ENCODE measurements at places on chromosomes 3 and 15.
A peak's percentile ranks its signal among the peaks of the same experiment; 100 is the strongest.

DNA sequence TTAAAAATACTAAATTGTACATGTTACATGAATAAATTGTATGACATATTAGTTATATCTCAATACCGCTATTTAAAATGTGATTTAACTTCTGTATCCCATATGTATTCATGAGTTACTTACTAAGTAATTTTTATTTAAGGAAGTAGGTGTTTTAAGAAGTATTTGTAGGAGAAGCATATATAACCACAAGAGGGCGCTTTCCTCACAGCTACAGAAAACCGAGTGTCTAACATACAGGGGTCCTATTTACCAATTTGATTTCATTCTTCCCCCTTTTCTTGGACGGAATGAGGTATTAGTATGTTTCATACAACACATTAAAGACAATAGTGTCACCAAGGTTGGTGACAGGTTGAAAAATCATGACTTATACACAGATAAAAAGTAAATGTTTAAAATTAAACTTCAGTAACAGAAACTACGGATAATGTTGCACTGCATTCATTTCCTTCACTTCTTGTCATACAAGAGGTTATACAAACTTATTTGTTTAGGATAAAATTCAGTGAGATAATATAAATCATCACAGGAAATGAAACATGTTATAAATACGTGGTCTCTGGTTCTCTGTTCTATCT, 253.6 kb downstream of the MAGI1 start:
- DNase-seq, result peak; percentile 5

- DNase-seq, result no peak
Measured at GRCh38 chr15:91864664-91865063, 11.2 kb downstream of the SLCO3A1 start.

GRCh38 chr3:64088408-64089205, 65.3 kb upstream of the PSMD6 start:
- no peak for DNase-seq

- no peak for DNase-seq
Measured at GRCh38 chr3:19190602-19191001, 42.3 kb downstream of the KCNH8 start.

- DNase-seq, result no peak
Measured at GRCh38 chr3:16402451-16402850, 111.0 kb downstream of the RFTN1 start.

GRCh38 chr3:160758929-160759577, 3.0 kb downstream of the PPM1L start:
- no peak for DNase-seq

DNA sequence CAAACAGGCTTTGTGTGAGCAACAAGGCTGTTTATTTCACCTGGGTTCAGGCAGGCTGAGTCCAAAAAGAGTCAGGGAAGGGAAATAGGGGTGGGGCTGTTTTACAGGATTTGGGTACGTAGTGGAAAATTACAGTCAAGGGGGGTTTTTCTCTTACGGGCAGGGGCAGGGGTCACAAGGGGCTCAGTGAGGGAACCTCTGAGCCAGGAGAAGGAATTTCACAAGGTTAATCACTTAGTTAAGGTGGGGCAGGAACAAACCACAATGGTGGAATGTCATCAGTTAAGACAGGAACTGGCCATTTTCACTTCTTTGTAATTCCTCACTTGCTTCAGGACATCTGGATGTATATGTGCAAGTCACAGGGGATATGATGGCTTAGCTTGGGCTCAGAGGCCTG, 1592.8 kb upstream of the GBE1 start:
- no peak for DNase-seq

- no peak for DNase-seq
Measured at GRCh38 chr15:98942431-98942830, 65.2 kb downstream of the PGPEP1L start.

GRCh38 chr15:99931703-99932603, 198.7 kb upstream of the LYSMD4 start:
- DNase-seq, result no peak

DNA sequence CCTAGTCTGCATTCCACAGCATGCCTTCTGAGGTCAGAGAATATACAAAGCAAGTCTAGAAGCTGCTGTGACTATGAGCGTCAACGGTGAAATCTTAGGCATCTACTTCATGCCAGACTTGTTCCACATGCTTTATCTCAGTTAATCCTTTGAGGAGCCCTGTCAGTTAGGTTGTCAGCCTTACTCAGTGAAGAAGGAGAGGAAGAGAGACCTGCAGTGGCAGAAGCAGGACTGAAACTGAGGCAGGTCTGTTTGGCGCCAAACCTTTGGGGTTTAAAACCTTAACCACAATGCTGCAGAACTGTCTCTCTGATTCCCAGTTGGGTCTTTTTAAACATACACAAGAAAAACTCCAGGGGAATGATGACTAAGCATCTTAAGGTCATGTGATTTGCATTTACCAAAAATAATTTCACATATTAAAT, 139.0 kb upstream of the LIPC start:
- no peak for DNase-seq

DNA sequence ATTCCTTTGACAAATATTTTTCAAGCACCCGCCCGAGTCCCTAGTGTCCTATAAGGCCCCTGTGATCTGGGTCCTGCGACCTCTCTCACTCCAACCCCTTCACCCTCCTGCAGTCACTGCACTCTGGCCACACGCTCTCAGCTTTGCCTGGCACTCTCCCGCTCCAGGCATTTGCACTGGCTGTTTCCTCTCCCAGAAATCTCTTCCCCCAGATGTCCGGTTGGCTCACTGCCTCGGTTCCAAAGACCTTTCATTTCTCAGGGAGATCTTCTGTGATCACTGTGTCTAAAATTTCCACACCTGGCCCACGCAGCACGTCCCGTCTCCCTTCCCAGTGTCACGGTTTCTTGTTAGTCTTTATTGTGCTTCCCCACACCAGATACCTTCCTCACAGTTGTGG, 97.4 kb downstream of the WNT7A start:
- no peak for DNase-seq

DNA sequence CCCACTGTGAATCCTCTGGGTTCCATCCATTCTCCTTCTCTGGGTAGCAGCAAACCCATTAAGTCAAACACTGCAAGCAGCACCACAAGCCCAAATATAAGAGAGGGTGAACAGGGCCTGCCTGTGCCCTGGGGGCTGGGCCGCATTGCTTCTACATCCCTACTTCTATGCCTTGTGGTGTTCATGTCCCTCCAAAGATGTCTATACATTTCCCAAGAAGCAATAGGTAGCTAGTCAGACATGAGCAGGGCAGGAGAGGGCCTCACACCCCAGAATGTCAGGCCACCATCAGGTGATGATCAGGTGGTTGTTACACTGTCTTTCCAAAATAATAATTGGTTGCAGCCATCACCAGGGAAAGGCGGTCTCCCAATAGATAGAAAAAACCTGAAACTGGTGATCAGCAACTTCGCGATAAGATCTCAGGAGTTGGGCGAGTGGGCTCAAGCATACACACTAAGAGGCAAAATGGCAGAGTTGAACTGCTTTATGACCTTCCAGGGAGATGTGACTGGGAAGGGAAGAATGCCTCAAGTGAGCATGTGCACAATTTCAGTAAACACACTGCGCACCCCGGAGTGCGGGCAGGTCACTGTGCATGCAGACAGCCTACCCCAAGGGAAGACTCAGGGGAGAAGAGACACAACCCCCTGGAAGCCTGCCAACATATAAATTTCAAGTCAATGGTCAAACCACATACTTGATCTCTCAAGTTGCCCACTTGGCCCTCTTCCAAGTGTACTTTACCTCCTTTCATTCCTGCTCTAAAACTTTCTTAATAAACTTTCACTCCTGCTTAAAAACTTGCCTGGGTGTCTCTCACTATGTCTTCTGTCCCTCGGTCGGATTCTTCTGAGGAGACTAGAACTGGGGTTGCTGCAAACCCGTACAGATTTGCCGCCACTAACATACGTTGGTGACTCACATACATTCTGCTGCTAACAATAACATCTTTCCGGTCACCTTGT, 39.9 kb downstream of the KLF15 start:
- DNase-seq, result no peak

DNA sequence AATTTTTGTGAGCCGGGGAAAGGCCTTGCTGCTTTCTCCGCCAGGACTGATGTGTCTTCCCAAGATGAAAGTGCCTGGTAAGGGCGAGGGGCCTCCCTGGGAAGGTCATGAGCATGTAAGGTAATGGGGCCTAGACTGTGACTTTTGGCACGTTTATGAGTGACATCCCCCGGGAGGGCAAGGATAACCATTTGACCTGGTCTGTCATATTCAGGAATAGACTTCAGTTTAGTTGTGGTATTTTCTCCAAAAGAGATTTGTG, 631 bp upstream of the CNBP start:
- DNase-seq, result no peak

DNA sequence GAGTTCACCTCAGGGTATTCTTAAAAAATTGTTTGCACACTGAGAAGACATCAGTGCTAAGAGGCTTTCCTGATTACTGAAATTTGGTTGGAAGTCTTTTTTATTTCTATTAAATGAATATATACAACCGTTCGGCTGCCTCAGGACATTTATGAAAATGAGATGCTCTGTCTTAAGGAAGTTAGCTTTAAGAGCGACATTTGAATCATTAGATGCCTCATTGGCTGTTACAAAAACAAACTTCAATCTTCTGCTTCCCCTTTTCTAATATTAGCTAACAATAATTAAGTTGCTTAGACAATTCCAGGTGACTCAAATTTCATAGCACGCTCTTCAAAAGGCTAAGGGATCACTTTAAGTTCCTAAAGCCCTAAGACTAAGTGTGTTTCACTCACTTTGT, 673.7 kb downstream of the FHIT start:
- no peak for DNase-seq

DNA sequence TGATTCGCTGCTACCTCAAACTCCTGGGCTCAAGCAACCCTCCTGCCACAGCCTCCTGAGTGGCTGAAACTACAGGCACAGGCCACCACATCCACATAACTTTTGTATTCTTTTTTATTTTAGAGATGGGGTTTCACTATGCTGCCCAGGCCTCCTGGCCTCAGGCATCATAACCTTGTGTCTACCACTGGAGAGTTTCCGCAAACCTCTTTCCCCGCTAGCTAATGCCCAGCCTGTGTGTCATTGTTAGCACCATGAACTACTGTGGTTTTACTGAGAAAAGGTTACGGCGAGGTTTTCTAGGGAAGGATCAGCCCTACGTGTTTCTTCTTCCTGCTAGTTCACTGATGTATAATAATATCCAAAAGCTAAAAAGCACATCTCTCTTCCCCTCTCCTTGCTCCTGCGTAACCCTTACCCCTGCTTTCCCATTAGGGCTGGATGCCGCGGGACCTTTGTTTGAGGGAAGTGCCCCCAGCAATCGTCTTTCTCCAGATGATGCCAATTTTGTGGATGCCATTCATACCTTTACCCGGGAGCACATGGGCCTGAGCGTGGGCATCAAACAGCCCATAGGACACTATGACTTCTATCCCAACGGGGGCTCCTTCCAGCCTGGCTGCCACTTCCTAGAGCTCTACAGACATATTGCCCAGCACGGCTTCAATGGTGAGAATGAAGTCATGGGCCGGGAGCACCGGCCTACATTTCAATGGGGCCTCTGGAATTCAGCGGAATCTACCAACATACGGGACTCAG, 113.7 kb downstream of the LIPC start:
- DNase-seq, result no peak

GRCh38 chr3:12687948-12688347, 24.0 kb upstream of the RAF1 start:
- DNase-seq, result no peak

GRCh38 chr3:46904303-46905212, 27.0 kb downstream of the PTH1R start:
- DNase-seq, result no peak

- DNase-seq, result no peak
Measured at GRCh38 chr3:88863196-88863595, 244.2 kb upstream of the EPHA3 start.

GRCh38 chr15:67033012-67033411, 32.4 kb upstream of the SMAD3 start:
- no peak for DNase-seq

DNA sequence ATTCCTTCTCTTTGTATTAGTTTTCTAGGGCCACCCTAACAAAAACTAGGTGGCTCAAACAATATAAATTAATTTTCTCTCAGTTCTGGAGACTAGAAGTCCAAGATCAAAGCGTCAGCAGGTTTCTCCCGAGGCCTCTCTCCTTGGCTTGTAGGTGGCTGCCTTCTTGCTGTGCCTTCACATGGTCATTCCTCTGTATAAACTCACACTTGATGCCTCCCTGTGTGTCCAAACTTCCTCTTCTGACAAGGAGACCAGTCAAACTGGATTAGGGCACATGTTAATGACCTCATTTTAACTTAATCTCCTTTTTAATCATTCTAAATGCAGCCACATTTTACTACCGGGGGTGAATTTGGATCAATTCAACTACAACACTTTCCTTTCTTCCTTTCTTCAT, 691.1 kb downstream of the DIPK2A start:
- DNase-seq, result no peak

- no peak for DNase-seq
Measured at GRCh38 chr3:4850928-4851265, 128.3 kb upstream of the BHLHE40 start.

- no peak for DNase-seq
Measured at GRCh38 chr15:70320482-70320881, 222.8 kb upstream of the TLE3 start.

GRCh38 chr3:40800343-40800742, 275.6 kb downstream of the ZNF621 start:
- no peak for DNase-seq

DNA sequence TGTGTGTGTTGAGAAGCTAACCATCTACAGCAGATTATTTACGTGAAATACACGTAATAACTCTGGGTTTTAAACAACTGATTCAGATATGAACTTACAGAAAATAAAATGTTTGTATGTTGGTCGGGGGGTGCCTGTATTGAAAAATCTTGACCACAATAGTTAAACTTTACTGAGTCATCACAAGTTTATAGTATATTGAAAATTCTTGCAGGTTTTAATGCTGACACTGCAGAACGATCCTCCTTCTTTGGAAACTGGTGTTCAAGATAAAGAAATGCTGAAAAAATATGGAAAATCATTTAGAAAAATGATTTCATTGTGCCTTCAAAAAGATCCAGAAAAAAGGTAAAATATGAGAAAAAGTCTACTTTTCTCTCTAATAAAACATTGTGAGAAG, 41.3 kb upstream of the SLC22A13 start:
- DNase-seq, result no peak

GRCh38 chr3:195150181-195151118, 120.5 kb downstream of the XXYLT1 start:
- no peak for DNase-seq

DNA sequence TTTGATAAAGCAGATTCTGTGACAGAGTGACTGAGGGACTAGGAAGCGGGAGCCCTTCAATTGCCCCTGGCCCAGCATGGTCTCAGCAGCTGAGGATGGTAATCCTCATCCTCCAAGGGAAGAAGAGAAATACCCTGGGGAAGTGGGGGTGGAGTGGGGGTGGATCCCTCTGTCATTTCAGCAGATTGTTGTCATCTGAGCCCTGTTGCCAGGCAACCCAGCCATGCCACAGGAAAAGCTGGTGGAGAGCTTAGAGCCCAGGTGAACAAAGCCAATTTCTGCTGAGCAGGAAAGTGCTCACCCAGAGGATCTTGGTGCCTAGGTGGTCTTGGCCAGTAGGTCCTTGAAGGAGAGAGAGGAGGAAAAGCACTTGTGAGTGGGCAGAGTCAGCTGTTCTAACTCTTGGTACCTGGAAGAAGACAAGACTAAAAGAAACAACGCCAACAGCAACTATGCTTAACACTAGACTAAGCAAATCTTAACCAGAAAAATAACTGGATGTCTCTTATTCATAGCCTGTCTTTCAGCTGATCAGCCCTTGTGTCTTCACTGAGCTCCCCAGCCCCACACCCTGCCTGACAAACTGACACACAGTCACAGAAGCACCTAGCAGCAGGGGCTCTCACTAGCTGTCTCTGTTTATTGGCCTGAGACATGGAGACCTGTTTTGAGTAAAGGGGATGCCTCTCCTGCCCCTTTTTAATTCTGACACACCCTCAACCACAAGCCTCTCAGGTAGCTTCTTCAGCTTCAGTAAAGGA, 40.1 kb upstream of the DCLK3 start:
- no peak for DNase-seq
